A549 (cell line): ENCODE measurements at places on chromosomes 2 and 18. TPM values are rescaled to one million over a fixed set of nuclear protein-coding genes. Genes with fewer than 3 reads are reported as not detected.

The AQP4 gene
- polyA plus RNA-seq = 0.17 TPM in 1 of 3 replicates, not detected in the others

DNA sequence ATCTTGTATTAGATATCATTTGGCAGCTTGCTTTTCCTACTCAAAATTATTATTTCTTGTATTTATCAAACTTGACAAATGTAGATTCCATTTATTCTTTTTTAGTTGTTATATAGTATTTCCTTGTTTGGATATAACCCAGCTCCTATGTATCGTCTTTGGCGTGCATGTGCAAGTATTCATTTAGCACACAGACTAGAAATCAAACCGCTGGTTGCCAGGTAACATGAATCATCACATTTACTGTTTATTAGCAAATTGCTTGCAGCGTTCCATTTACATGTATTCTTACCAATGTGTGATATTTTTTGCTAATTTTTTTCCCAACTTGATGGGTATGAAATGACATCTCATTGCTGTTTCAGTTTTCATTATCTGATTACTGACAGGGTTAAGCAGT lies 2089.7 kb upstream of the CELF4 start:
- DNase-seq = no peak

- DNase-seq = peak; percentile 14
These were observed 898.9 kb downstream of the CPS1 start for GRCh38 chr2:211455216-211455841.

The DUSP2 gene
- polyA plus RNA-seq = 0.22 to 0.26 TPM (median 0.22 TPM) in 3 replicates

DNA sequence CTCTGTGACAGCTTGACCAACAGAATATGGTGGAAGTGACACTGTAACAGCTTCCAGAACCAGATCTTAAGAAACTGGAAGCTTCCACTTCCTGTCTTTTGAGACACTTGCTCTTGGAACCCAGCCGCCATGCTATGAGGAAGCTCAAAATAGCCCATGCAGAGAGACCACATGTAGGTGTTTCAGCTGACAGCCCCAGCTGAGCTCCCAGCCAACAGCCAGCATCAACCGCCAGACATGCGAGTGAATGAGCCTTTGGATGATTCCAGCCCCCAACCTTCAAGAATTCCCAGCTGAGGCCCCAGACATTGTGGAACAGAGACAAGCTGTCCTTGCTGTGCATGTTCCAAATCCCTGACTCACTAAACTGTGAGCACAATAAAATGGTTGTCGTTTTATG lies 27.9 kb downstream of the ACVR1 start:
- no peak for DNase-seq

GRCh38 chr2:230920167-230920566 lies 4.9 kb downstream of the GPR55 start:
- DNase-seq = no peak

The CNOT11 gene
- polyA plus RNA-seq = 35.4 to 35.8 TPM (median 35.5 TPM) in 3 replicates
